ENCODE measurements at places on chromosomes 7 and 10. TPM values are rescaled to one million over a fixed set of nuclear protein-coding genes. Genes with fewer than 3 reads are reported as not detected.

The USP54 gene
- total RNA-seq = 34.8 TPM

The NPFFR1 gene
- 0.59 TPM for total RNA-seq

The RELN gene
- 15.6 TPM for total RNA-seq

The MMD2 gene
- total RNA-seq = not detected

The BICC1 gene
- 30.3 TPM for total RNA-seq

The NUTM2D gene
- total RNA-seq = 2.8 TPM

The PON3 gene
- total RNA-seq = 11.2 TPM

The UCN3 gene
- total RNA-seq = not detected

The UNC5B gene
- total RNA-seq = 11.2 TPM

The HTR7 gene
- 0.30 TPM for total RNA-seq

Data from skin of body (tissue), 3 donors.